ENCODE measurements at places on chromosomes 3 and 15. TPM values are rescaled to one million over a fixed set of nuclear protein-coding genes. Genes with fewer than 3 reads are reported as not detected.

- no peak for DNase-seq
- H3K4me1 ChIP-seq = no peaks in the 10 kb centered on the region
- H3K27me3 ChIP-seq = no peaks in the 10 kb centered on the region
- H3K4me3 ChIP-seq = no peak overlapping the region
- no peak overlapping the region for H3K27ac ChIP-seq
- no peaks in the 10 kb centered on the region for H3K36me3 ChIP-seq
Measured at GRCh38 chr3:118799303-118799702, 235.3 kb downstream of the IGSF11 start.

GRCh38 chr3:72340476-72341379 lies 507.5 kb downstream of the SHQ1 start:
- DNase-seq = no peak
- H3K36me3 ChIP-seq = no peaks in the 10 kb centered on the region
- no peak overlapping the region for H3K27ac ChIP-seq
- no peak overlapping the region for H3K4me3 ChIP-seq
- no peaks in the 10 kb centered on the region for H3K27me3 ChIP-seq
- peaks cover 36% of the 10 kb centered on the region for H3K4me1 ChIP-seq

GRCh38 chr3:94978084-94978483 lies 915.2 kb downstream of the NSUN3 start:
- H3K36me3 ChIP-seq = no peaks in the 10 kb centered on the region
- no peaks in the 10 kb centered on the region for H3K4me1 ChIP-seq
- no peak overlapping the region for H3K4me3 ChIP-seq
- no peaks in the 10 kb centered on the region for H3K27me3 ChIP-seq
- H3K27ac ChIP-seq = no peak overlapping the region

GRCh38 chr3:132164469-132165092 lies 129.8 kb upstream of the CPNE4 start:
- H3K27ac ChIP-seq = no peak overlapping the region
- no peaks in the 10 kb centered on the region for H3K4me1 ChIP-seq
- DNase-seq = no peak
- peaks cover 4% of the 10 kb centered on the region for H3K27me3 ChIP-seq

Gene NRROS
- total RNA-seq = not detected
